ENCODE measurements at places on chromosomes 2 and 18. TPM values are rescaled to one million over a fixed set of nuclear protein-coding genes. Genes with fewer than 3 reads are reported as not detected.
A peak's percentile ranks its signal among the peaks of the same experiment; 100 is the strongest.

DNA sequence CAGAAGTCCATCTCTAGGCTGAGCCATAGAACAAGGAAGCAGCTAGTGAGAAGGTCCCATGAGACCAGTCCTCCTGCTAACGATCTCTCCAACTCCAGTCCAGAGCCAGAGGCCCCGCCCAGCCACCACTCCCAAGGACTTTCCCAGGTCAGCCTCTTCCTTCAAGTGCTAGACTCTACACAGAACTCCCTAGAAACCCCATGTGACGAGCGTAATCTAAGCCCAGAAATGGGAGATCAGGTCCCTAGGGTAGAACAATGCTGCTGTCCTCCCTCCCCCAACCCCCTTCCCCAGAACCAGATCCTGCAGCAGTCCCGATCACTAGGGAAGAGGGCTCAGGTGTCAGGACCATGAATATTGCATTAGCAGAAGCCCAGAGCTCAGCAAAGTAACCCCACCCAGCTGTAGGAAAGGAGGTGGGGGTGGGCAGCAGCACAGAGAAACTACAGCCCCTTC lies 6.9 kb downstream of the DCTN1 start:
- no peak overlapping the region for H3K4me3 ChIP-seq
- DNase-seq, result no peak
- H3K4me1 ChIP-seq, result no peaks in the 10 kb centered on the region
- H3K27me3 ChIP-seq, result no peaks in the 10 kb centered on the region
- H3K27ac ChIP-seq, result no peak overlapping the region

Gene SERPINB10
- not detected for total RNA-seq

GRCh38 chr2:148201075-148202004 lies 180.4 kb downstream of the MBD5 start:
- DNase-seq, result no peak
- no peaks in the 10 kb centered on the region for H3K27me3 ChIP-seq
- no peaks in the 10 kb centered on the region for H3K36me3 ChIP-seq
- no peak overlapping the region for H3K4me3 ChIP-seq
- no peaks in the 10 kb centered on the region for H3K4me1 ChIP-seq

Gene GATA6
- total RNA-seq, result 0.51 TPM

Gene CCDC85A
- total RNA-seq, result 0.05 TPM

DNA sequence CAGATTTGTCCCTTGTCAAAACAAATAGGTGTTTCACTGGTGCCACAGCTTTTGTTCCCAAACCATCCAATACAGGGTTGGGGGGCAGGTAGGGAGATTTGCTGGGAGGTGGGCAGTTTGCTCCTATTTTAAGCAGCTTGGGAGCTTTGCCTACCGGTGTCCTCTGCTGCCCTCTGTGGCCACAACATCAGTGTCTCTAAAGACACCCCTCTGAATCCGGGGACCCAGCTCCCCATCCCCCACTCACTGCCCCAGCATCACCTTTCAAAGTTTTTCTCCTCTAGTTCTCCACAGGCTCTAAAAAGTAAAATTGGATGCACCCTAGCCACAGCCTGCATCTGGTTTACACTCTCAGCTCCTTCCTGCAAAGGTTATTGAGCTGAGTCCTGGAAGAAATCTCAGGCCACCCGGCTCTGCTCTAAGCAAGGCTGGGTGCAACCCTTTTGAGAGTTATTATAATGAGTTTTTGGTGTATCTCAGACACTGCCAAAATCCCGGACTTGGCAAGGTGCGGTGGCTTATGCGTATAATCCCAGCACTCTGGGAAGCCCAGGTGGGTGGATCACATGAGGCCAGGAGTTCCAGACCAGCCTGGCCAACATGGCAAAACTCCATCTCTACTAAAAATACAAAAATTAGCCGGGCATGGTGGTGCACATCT lies 2.9 kb upstream of the EPAS1 start:
- no peaks in the 10 kb centered on the region for H3K36me3 ChIP-seq
- H3K27me3 ChIP-seq, result no peaks in the 10 kb centered on the region
- H3K27ac ChIP-seq, result no peak overlapping the region
- DNase-seq, result no peak

DNA sequence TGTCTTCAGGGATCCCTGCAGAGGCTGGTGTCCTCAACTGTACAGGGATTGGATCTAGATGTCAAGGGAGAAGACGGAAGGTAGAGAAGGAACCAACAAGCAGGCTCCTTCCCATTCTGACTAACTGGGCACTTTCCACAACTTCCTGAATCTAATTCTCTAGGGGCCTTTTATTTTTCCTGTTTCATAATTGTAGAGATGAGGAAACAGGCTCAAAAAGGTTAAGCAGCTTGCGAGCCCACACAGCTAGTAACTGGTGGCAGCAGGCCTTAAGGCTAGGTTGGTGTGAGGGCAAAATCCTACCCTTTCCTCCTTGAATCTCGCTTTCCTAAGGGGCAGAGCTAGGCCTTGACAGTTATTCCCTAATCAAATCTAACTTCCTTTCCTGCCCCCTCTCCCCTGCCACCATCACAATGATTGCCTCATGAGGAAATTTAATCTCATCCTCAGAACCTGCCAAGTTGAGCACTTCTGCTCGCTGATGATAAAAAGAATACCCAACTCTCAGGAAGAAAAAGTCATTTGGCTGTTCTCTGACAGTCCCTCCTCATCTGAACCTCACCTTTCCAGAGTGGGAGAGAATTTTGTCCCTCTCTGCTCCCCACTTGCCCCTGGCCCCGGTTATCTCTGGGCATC lies 35.7 kb upstream of the POLE4 start:
- H3K27me3 ChIP-seq, result no peaks in the 10 kb centered on the region
- no peak overlapping the region for H3K27ac ChIP-seq
- H3K4me1 ChIP-seq, result no peaks in the 10 kb centered on the region
- H3K36me3 ChIP-seq, result no peaks in the 10 kb centered on the region
- H3K4me3 ChIP-seq, result no peak overlapping the region

DNA sequence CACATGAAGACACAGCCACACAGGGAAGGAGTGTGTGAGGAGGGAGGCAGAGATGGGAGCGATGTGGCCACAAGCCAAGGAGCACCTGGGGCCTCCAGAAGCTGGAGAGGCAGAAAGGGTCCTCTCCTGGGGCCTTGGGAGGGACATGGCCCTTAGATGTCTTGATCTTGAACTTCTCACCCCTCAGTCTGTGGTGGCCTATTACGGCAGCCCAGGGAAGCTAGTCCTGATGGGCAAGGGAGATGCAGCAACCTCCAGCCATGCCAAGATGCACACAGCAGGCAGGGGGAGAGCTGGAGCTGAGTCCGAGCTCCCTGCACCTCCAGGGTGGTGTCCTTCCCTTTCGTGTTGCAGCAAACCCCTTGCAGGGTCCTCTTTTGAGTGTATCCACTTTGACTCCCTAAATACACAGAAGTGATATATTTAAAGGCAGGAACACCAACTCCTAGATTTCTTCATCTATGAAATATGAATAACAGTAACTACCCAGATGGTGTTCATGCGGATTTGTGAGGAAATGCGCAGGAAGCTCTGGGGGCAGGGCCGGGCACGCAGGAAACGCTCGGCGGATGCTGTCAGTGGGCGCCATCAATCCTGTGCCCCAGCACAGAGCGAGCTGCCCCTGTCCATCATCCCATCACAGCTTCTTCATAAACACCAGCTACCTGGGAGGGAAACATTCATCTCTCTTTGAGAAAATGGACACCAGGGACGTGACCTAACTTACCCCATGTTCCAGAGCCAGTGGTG lies 230.4 kb upstream of the MYT1L start:
- H3K27me3 ChIP-seq, result no peaks in the 10 kb centered on the region
- DNase-seq, result no peak
- H3K36me3 ChIP-seq, result no peaks in the 10 kb centered on the region
- no peak overlapping the region for H3K4me3 ChIP-seq
- no peaks in the 10 kb centered on the region for H3K4me1 ChIP-seq

Gene UGT1A10
- total RNA-seq, result not detected

- no peak overlapping the region for H3K27ac ChIP-seq
- H3K4me3 ChIP-seq, result no peak overlapping the region
- no peaks in the 10 kb centered on the region for H3K4me1 ChIP-seq
- no peaks in the 10 kb centered on the region for H3K36me3 ChIP-seq
Observed at GRCh38 chr2:67616749-67617148, 219.6 kb downstream of the ETAA1 start.

DNA sequence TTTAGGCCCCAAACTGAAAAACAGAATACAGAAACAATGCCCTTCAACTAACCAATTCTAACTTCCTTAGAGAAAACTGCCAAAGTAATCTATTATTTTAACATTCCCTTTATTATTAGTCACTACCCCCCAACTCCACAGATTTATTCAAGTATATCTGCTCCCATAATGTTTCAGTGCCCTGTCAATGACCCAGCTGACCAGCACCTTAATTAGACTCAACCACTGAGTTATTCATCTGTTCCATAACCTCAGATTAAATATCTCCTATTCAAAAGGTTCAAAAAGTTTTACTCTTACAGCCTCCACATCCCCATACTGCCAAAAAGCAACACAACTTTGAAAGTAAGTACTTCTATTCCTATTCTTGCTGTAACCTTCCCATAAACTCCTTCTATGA lies 202.4 kb downstream of the EXOC6B start:
- no peaks in the 10 kb centered on the region for H3K36me3 ChIP-seq
- no peak overlapping the region for H3K27ac ChIP-seq
- no peaks in the 10 kb centered on the region for H3K27me3 ChIP-seq
- H3K4me1 ChIP-seq, result no peaks in the 10 kb centered on the region
- no peak for DNase-seq
- H3K4me3 ChIP-seq, result no peak overlapping the region

GRCh38 chr2:47783486-47784351 lies 774 bp downstream of the MSH6 start:
- peak overlapping the region; percentile 75 for H3K4me3 ChIP-seq
- peak overlapping the region; percentile 73 for H3K27ac ChIP-seq
- no peaks in the 10 kb centered on the region for H3K27me3 ChIP-seq

DNA sequence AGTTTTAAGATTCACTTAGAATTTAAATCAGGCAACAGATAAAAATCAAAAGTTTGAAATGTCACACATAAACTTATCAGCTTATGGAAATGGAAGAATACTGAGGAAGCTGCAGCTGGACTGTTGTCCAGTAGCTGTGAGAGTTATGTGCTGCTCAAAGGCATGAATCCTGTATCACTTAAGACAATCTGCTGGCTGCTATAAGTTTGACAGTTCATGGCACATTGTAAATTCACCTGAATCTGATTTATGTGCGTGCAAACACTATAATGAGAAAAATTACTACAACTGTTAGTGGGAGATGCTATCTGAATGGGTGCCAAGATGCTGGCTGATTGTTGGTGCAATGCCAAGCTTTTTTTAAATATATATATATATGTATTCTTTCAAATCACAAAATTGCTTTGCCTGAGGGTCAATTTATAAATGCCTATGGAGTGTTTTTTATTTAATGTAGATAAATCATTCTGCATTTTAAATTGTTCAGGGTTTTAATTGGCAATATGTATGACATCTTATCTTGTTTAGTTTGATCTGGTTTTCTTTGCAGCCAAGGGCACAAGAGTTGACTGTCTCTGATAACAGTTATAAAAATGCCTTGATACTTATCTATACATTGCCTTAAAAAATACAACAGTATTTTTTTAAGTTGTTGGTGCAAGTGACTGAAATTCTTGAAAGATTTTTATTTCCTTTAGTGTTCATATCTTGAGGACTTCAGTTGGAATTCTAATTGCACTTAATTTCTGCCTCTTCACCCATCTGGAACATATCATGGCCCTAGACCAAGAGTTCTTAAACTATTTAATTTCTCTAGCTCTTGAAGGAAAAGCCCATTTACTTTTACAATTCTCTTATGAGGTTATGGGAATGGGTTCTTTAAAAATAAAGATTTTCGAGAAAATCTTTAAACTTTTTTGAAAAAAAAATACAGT lies 48.7 kb downstream of the CAVIN2 start:
- no peaks in the 10 kb centered on the region for H3K27me3 ChIP-seq
- no peak overlapping the region for H3K4me3 ChIP-seq
- H3K36me3 ChIP-seq, result no peaks in the 10 kb centered on the region
- H3K27ac ChIP-seq, result no peak overlapping the region
- no peaks in the 10 kb centered on the region for H3K4me1 ChIP-seq
- no peak for DNase-seq

Gene HJURP
- total RNA-seq, result 87.0 TPM

Gene C1GALT1C1L
- 0.54 TPM for total RNA-seq

- H3K27ac ChIP-seq, result no peak overlapping the region
- H3K4me1 ChIP-seq, result no peaks in the 10 kb centered on the region
- H3K36me3 ChIP-seq, result peaks cover 26% of the 10 kb centered on the region
- no peak overlapping the region for H3K4me3 ChIP-seq
Observed at GRCh38 chr2:117949806-117950205, 64.1 kb downstream of the CCDC93 start.

DNA sequence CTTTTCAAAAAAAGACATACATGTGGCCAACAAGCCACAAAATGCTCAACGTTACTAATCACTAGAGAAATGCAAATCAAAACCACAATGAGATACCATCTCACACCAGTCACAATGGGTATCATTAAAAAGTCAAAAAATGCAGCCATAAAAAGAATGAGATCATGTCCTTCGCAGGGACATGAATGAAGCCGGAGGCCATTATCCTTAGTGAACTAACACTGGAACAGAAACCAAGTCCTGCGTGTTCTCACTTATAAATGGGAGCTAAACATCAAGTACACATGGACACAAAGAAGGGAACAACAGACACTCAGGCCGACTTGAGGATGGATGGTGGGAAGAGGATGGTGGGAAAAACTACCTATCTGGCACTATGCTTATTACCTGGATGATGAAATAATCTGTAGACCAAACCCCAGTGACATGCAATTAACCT lies 17.8 kb upstream of the ATL2 start:
- peaks cover 3% of the 10 kb centered on the region for H3K4me1 ChIP-seq
- DNase-seq, result no peak
- no peaks in the 10 kb centered on the region for H3K36me3 ChIP-seq

- H3K36me3 ChIP-seq, result no peaks in the 10 kb centered on the region
- H3K27ac ChIP-seq, result no peak overlapping the region
- DNase-seq, result no peak
Observed at GRCh38 chr2:66272751-66273150, 162.2 kb upstream of the MEIS1 start.

DNA sequence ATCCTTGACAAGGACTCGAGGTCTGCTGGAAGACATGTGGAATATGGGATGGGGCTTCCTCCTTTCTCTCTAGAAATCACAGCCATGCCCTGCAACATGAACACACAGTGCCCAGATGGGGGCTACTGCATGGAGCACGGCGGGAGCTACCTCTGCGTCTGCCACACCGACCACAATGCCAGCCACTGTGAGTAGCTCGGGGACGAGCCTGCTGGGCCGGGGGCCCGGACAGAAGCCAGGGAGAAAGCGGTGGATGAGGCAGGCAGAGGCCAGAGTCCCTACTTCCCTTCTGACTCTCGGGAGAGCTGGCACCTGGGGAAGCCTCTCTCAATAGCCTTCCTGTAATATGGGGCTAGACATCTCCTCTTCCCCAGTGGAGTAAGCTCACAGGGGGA lies 50.5 kb downstream of the SNED1 start:
- H3K27ac ChIP-seq, result no peak overlapping the region
- no peak overlapping the region for H3K4me3 ChIP-seq
- no peak for DNase-seq

GRCh38 chr2:232389327-232389726 lies 10.8 kb downstream of the ALPP start:
- no peak overlapping the region for H3K4me3 ChIP-seq
- peaks cover 8% of the 10 kb centered on the region for H3K4me1 ChIP-seq
- peak overlapping the region; percentile 60 for H3K27ac ChIP-seq
- no peaks in the 10 kb centered on the region for H3K36me3 ChIP-seq

Gene SEPTIN10
- total RNA-seq, result 100.0 TPM

Gene ESPNL
- 0.85 TPM for total RNA-seq

Gene C2orf81
- total RNA-seq, result 3.9 TPM

- no peak for DNase-seq
- no peak overlapping the region for H3K27ac ChIP-seq
- no peak overlapping the region for H3K4me3 ChIP-seq
- H3K4me1 ChIP-seq, result no peaks in the 10 kb centered on the region
- no peaks in the 10 kb centered on the region for H3K36me3 ChIP-seq
Observed at GRCh38 chr2:118312969-118313756, 224.9 kb downstream of the INSIG2 start.

- no peaks in the 10 kb centered on the region for H3K27me3 ChIP-seq
- peaks cover 5% of the 10 kb centered on the region for H3K36me3 ChIP-seq
- no peaks in the 10 kb centered on the region for H3K4me1 ChIP-seq
- no peak overlapping the region for H3K27ac ChIP-seq
Observed at GRCh38 chr2:54526226-54526879, 70.2 kb downstream of the SPTBN1 start.

Gene ANKRD62
- total RNA-seq, result not detected

Measured in Panc1 (cell line).